Dermis microvascular lymphatic vessel endothelial cell (primary cell): ENCODE measurements at places on chromosomes 1 and 21. TPM values are rescaled to one million over a fixed set of nuclear protein-coding genes. Genes with fewer than 3 reads are reported as not detected.

BSDC1 gene
- total RNA-seq = 35.0 and 46.5 TPM in 2 replicates

HOOK1 gene
- total RNA-seq = under 0.01 TPM in 2 replicates

CD53 gene
- total RNA-seq = not detected in 2 replicates

PTPN7 gene
- 0.13 TPM in 2 replicates for total RNA-seq

TFF2 gene
- not detected in 2 replicates for total RNA-seq

ADAMTSL4 gene
- total RNA-seq = 0.13 and 0.25 TPM in 2 replicates

ZMYND12 gene
- total RNA-seq = 0.51 and 0.89 TPM in 2 replicates

CFHR3 gene
- total RNA-seq = under 0.01 TPM in 1 of 2 replicates, not detected in the other

FNBP1L gene
- 37.0 and 39.2 TPM in 2 replicates for total RNA-seq

FMO4 gene
- total RNA-seq = 0.51 and 0.63 TPM in 2 replicates

SEMA4A gene
- 0.39 and 0.51 TPM in 2 replicates for total RNA-seq

LIPI gene
- total RNA-seq = not detected in 2 replicates

OBSCN gene
- total RNA-seq = 2.3 and 5.8 TPM in 2 replicates

GLUL gene
- 312 and 484 TPM in 2 replicates for total RNA-seq
